GM06990 (cell line): ENCODE measurements at places on chromosomes 1 and 21.

- DNase-seq: no peak
Measured at GRCh38 chr1:151888972-151889570, 20.2 kb downstream of the THEM4 start.

- DNase-seq: no peak
Measured at GRCh38 chr1:82125119-82125518, 324.4 kb downstream of the ADGRL2 start.

DNA sequence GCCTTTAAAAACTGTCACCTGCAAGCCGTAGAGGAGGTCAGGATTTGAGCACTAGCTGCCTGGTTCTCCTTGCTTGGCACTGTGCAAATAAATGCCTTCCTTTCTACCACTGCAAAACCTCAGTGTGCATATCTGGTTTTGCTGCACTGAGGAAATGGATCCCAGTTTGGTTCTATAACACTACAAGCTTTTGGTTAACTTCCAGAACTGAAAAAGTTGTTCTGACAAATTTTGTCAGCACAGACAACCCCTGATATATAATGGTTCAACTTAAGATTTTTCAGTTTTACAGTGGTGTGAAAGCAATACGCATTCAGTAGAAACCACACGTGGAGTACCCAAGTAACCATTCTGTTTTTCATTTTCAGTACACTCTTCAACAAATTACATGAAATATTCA lies 29.8 kb upstream of the GALNT2 start:
- DNase-seq: no peak

DNA sequence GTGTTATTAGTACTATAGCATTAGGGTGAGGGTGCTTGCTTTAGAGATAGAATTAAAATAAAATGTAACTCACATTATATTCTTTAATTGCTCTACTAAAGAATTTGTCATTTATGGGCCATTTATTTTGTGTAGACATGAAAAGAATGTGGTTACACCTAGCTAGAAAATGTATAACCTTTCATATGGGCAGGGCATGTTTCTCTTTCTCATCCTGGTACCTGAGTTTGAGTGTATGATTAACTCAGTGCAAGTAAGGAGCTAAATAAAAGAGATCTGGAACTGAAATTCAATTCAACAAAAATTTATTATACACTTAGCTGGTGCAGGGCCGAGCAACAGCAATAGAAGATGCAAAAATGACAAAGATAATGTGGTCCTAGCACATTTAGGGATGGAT lies 47.4 kb downstream of the MAP3K7CL start:
- no peak for DNase-seq

- no peak for DNase-seq
Measured at GRCh38 chr1:241525026-241525425, 5.5 kb upstream of the FH start.

- DNase-seq: no peak
Measured at GRCh38 chr1:77322061-77322900, 40.5 kb downstream of the AK5 start.

DNA sequence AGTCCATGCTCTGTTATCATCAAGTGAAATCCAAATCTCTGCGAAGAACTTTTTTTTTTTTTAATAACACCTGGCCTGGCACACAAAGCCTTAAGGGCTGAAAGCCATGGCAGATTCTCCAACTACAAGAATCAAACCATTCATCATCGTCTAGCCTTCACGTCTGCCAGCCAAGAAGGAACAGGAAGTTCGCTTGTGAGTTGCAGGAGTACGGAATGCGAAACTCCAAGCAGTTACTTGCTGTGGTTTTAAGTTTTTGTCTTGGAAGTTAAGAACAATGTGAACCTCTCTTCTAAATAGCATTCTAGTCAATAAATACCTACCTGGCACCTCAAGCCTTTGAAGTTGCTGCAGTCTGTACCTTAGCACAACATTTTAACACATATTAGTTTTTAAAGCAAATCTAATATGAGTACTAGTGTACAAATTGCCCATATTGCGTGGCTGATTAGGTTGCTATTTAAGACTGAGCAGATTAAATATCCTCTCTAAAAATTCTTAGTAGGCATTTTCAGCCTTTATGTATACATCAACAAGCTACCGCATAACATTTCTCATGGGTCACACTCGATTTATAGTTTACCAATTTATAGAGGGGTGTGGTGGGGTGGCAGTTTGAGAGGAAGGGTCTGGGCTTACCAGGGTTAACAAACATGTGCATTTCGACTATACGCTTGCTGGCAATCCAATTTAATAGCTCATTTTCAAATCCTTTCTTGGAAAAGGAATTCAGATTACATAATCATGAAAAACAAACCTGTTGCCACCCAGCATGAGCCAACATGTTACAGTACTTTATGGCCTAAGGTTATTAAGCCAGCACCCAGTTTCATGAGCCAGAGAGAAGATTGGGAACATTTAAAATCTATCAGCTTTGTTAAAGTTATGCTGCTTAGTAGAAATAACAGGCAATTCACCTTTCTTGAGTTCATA lies 22.2 kb upstream of the PTPN14 start:
- no peak for DNase-seq

- no peak for DNase-seq
Measured at GRCh38 chr1:35567947-35568558, 5.1 kb upstream of the TFAP2E start.

- peak; percentile 63 for DNase-seq
Measured at GRCh38 chr1:975896-976683, 5.8 kb downstream of the PERM1 start.

GRCh38 chr1:73756817-73757216 lies 441.2 kb downstream of the LRRIQ3 start:
- no peak for DNase-seq
